ENCODE measurements at places on chromosomes 2 and 18. TPM values are rescaled to one million over a fixed set of nuclear protein-coding genes. Genes with fewer than 3 reads are reported as not detected.

Gene RGPD5
- total RNA-seq: 4.2 TPM

Gene BZW1
- 85.4 TPM for total RNA-seq

Gene CCDC68
- total RNA-seq: 15.8 TPM

Gene HOXD3
- 8.6 TPM for total RNA-seq

Gene SERPINB13
- not detected for total RNA-seq

Gene C2orf66
- total RNA-seq: not detected

Gene ALPG
- not detected for total RNA-seq

Gene IL36RN
- total RNA-seq: not detected

Gene MLPH
- total RNA-seq: 91.0 TPM

Gene IHH
- total RNA-seq: not detected

Gene MSTN
- total RNA-seq: not detected
